Heart left ventricle (tissue), 16 donors: ENCODE measurements at places on chromosomes 13 and 19. TPM values are rescaled to one million over a fixed set of nuclear protein-coding genes. Genes with fewer than 3 reads are reported as not detected.

DNA sequence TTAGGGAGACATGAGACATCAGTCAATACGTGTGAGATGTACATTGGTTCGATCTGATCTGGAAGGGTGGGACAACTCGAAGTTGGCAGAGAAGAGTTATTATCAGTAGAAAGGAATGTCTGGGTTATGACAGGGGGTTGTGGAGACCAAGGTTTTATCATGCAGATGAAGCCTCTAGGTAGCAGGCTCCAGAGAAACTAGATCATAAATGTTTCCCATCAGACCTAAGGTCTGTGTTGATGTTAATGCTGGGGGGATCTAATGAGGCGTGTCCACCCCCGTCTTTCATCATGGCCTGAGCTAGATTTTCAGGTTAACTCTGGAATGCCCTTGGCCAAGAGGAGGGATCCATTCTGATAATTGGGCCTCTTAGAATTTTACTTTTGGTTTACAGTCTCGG is 187.0 kb upstream of the KL start:
- no peak for DNase-seq
- no peak overlapping the region for H3K4me3 ChIP-seq
- no peaks in the 10 kb centered on the region for H3K36me3 ChIP-seq
- H3K27me3 ChIP-seq = no peaks in the 10 kb centered on the region
- H3K27ac ChIP-seq = no peak overlapping the region
- H3K4me1 ChIP-seq = no peaks in the 10 kb centered on the region

GRCh38 chr13:43629691-43630480 is 156.9 kb downstream of the ENOX1 start:
- H3K36me3 ChIP-seq = no peaks in the 10 kb centered on the region
- no peak for DNase-seq
- no peak overlapping the region for H3K27ac ChIP-seq
- no peaks in the 10 kb centered on the region for H3K27me3 ChIP-seq
- H3K4me3 ChIP-seq = no peak overlapping the region

PCDH8 gene
- not detected for total RNA-seq

- H3K4me3 ChIP-seq = no peak overlapping the region
- DNase-seq = no peak
- no peaks in the 10 kb centered on the region for H3K27me3 ChIP-seq
- no peak overlapping the region for H3K27ac ChIP-seq
- H3K4me1 ChIP-seq = no peaks in the 10 kb centered on the region
Observed at GRCh38 chr19:32861596-32861995, 8.0 kb downstream of the SLC7A9 start.

GRIN2D gene
- 0.16 TPM for total RNA-seq

- no peaks in the 10 kb centered on the region for H3K27me3 ChIP-seq
- peaks cover 22% of the 10 kb centered on the region for H3K36me3 ChIP-seq
- H3K4me3 ChIP-seq = no peak overlapping the region
- no peak overlapping the region for H3K27ac ChIP-seq
- no peak for DNase-seq
- H3K4me1 ChIP-seq = peaks cover 7% of the 10 kb centered on the region
Observed at GRCh38 chr19:21751384-21751783, 16.0 kb downstream of the ZNF100 start.

DNA sequence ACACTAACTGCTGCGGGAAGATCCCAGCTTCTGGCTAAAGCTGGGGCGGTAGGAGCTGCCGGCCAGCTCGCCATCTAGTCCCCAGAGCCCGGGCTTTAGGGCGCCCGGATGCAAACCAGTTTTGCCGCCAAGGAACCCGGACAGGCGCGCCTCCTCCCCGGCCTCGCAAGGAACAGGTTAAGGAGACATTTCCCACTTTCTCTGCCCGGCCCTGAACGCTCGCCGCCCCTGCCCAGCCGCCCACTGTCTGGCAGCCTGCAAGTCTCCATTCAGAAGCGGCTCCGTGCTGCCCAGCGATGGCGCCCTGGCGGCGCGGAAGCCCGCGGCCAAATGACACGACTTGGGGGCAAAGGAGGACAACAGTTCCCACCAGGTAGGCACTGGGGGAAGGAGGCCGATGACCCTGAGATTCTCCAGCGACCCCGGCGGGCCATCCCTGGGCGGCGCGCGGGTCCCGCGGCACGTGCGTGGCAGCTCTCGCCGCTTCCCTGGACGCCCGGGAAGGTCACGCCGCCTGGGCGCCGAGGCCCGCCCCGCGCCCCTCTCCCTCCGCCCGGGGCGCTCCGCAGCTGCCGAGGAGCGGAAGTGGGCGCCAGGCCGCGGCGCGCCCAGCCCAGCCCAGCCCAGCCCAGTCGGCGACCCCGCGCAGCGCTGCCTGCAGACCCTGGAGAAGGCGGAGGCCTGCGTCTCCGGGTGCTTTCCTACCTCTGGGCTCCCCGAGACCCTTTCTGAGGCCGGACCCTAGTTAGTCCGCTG is 42.2 kb upstream of the HNRNPA1L2 start:
- peaks cover 8% of the 10 kb centered on the region for H3K4me1 ChIP-seq
- DNase-seq = peak; percentile 70
- H3K4me3 ChIP-seq = peak overlapping the region; percentile 49
- no peaks in the 10 kb centered on the region for H3K36me3 ChIP-seq
- no peaks in the 10 kb centered on the region for H3K27me3 ChIP-seq

CAMSAP3 gene
- total RNA-seq = 0.68 TPM

DNA sequence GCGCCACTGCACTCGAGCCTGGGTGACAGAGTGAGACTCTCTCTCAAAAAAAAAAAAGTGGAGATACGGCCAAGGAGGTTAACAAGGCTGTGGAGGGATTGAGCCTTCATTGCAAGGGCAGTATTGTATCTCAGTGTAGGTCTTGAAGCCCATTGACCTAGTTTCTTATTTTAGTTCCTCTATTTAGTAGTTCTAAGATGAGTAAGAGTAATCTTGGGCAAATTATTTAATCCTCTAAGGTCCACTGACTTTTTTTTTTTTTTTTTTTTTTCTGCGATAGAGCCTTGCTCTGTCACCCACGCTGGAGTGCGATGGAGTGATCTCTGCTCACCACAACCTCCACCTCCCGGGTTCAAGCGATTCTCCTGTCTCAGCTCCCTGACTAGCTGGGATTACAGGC is 14.3 kb upstream of the ILF3 start:
- H3K27ac ChIP-seq = no peak overlapping the region
- DNase-seq = no peak
- H3K4me3 ChIP-seq = no peak overlapping the region
- H3K27me3 ChIP-seq = no peaks in the 10 kb centered on the region
- H3K36me3 ChIP-seq = peaks cover 11% of the 10 kb centered on the region

DNA sequence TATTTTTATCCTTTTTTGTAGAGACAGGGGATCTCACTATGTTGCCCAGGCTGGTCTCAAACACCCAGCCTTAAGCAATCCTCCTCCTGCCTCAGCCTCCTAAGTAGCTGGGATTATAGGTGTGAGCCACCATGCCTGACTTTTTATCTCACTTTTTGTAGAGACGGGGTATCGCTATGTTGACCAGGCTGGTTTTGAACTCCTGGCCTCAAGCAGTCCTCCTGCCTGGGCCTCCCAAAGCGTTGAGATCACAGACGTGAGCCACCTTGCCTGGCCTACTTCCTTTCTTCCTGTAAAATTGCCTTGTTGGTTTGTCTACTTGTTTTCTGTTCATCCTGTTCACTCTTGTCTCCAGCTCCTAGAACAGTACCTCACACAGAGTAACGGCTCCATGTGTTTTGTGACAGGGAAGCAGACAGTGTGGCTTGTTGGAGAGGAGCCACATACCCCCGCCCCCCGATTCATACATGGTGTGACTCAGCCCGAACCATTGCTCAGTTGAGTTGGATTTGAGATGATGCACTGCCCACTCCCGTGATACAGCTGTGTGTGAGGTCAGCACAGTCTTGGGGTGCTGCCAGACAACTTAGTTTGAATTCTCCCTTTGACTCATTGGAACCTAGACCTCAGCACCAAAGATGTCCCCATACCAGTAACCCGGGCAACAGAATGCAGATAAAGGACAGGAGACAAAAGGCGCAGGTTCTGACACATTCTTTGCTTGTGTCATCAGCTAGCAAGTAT is 34.2 kb downstream of the GPR42 start:
- H3K27me3 ChIP-seq = no peaks in the 10 kb centered on the region
- no peak for DNase-seq
- H3K4me3 ChIP-seq = no peak overlapping the region
- no peak overlapping the region for H3K27ac ChIP-seq
- H3K4me1 ChIP-seq = peaks cover 9% of the 10 kb centered on the region

- no peak overlapping the region for H3K4me3 ChIP-seq
- no peaks in the 10 kb centered on the region for H3K4me1 ChIP-seq
- no peaks in the 10 kb centered on the region for H3K27me3 ChIP-seq
- no peak overlapping the region for H3K27ac ChIP-seq
Observed at GRCh38 chr13:42392716-42393572, 121.0 kb downstream of the AKAP11 start.

- H3K4me1 ChIP-seq = peaks cover 13% of the 10 kb centered on the region
- H3K27me3 ChIP-seq = peaks cover 11% of the 10 kb centered on the region
- H3K27ac ChIP-seq = no peak overlapping the region
- DNase-seq = no peak
Observed at GRCh38 chr19:3800996-3801395, 14.8 kb upstream of the MATK start.

DNA sequence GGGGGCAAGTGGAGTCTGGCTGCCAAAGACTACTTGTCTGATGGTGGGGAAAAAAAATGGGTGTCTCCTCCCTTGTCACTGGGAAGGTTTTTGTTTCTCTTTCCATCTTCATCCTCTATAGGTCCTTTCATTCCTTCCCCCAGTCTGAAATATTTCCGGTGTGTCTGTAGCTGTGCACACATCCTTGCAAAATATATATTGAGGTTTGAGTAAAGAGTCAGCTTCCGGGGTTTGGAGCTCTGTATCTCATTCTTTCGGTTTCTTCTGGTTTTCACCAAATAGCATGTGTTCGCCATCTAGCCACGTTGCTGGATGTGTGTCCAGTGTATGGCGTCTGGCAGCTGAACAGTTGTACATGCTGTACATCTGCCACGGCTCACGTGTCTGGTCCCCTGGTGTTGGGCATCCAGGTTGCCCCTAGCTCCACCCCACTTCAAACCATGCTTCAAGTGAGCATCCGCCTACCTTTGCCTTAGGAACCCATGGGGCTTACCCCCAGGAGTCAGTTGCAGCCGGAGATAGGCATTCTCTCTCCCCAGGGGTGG is 142.2 kb downstream of the SIPA1L3 start:
- no peak overlapping the region for H3K4me3 ChIP-seq

DNA sequence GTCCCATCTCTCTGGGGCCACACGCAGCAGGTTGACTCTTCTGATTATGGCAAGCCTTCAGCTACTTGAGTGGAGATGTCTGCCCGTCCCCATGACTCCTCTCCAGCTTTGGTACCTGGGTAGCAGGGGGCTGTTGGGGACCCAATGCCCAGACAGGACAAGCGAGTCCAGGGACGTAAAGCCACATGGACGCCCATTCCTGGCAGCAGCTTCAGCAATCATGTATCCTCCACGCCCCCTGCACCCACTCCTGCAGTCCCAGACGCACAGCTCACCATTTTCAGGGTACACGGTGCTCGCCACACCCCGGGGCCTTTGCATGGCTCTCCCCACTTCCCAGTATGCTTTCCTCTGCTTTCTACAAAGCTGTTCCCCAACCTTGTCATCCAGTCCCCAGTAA is 22.0 kb upstream of the VSTM2B start:
- no peak overlapping the region for H3K27ac ChIP-seq
- H3K4me3 ChIP-seq = no peak overlapping the region
- H3K4me1 ChIP-seq = no peaks in the 10 kb centered on the region
- no peaks in the 10 kb centered on the region for H3K36me3 ChIP-seq
- DNase-seq = no peak

ZNF69 gene
- total RNA-seq = 4.2 TPM

DNA sequence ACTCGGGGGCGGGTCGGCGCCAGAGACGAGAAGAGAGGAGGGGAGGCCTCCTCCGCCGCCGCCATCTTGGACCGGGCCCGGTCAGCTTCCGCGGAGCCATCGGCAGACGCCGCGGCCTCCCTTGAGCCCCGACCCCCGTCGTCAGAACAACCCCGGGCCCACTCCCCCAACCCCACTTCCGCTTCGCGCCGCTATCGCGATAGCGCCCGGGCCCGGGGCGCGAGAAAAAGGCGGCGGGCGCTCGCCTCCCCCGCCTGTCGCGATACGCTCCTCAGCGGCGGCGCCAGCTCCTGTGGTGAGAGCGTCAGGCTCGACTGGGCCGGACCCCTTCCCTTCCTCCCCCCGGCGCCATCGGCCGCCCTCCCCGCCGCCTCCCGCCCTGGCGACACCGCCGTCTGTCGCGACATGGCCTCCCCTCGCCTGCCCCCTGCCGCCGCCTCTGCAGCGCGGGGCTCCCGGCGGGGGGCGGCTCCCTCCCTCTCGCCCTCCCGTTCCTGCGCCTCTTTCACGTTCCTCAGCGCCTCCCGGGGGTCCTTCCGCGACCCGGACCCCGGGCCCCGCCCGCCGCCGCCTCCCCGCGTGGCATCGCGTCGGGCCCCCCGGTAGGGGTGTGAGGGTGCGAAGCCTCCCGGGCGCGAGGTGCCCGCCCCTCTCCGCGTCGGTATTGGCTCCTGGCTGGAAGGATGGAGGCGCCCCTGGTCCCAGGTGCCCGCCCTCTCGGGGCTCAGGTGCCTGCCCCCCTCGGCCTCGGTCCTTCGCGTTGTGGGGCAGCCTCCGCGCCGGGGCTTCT is at the start of gene CNOT3:
Gene CNOT3 (plus strand): TSS at position 64 of the 790 bp plus-strand sequence. CDS start 5,217 bp downstream, outside the sequence.
- peak within 1 kb of the TSS; percentile 99 for H3K4me3 ChIP-seq
- H3K27ac ChIP-seq = peak within 1 kb of the TSS; percentile 86
- no peak for DNase-seq
- no peaks in the 10 kb centered on the region for H3K27me3 ChIP-seq
- H3K36me3 ChIP-seq = peaks cover 29% of the 10 kb centered on the region
- peaks cover 43% of the 10 kb centered on the region for H3K4me1 ChIP-seq
